ENCODE measurements at places on chromosomes 5 and 9. TPM values are rescaled to one million over a fixed set of nuclear protein-coding genes. Genes with fewer than 3 reads are reported as not detected.

ANKRD31 gene
- 0.56 TPM for total RNA-seq

ADAMTS19 gene
- total RNA-seq, result not detected

SPINK14 gene
- total RNA-seq, result not detected

GABRA6 gene
- total RNA-seq, result not detected

NUP214 gene
- total RNA-seq, result 107 TPM

FBP1 gene
- 3.0 TPM for total RNA-seq

PRUNE2 gene
- not detected for total RNA-seq

FYB1 gene
- total RNA-seq, result 497 TPM

ADAMTS12 gene
- total RNA-seq, result 0.06 TPM

LCN2 gene
- total RNA-seq, result not detected

PCDHB11 gene
- total RNA-seq, result not detected

CDH9 gene
- not detected for total RNA-seq

SPAAR gene
- not detected for total RNA-seq

RASGEF1C gene
- total RNA-seq, result not detected

SERF1A gene
- 6.8 TPM for total RNA-seq

GRM6 gene
- total RNA-seq, result not detected

ASTN2 gene
- 2.3 TPM for total RNA-seq

SLC25A2 gene
- total RNA-seq, result not detected

CDKN2A gene
- 0.71 TPM for total RNA-seq

FOXD4L5 gene
- not detected for total RNA-seq

TAF1L gene
- 0.06 TPM for total RNA-seq

CAVIN4 gene
- 0.08 TPM for total RNA-seq

EGFLAM gene
- total RNA-seq, result not detected

SPINK7 gene
- not detected for total RNA-seq

TAF11L8 gene
- total RNA-seq, result not detected

BARX1 gene
- total RNA-seq, result 0.33 TPM

UGCG gene
- total RNA-seq, result 44.0 TPM

IFNA17 gene
- not detected for total RNA-seq

BSPRY gene
- total RNA-seq, result not detected

HK3 gene
- total RNA-seq, result 0.74 TPM

SLC23A1 gene
- not detected for total RNA-seq

MZB1 gene
- 0.63 TPM for total RNA-seq

RANBP3L gene
- not detected for total RNA-seq

PKD2L2 gene
- total RNA-seq, result not detected

COL23A1 gene
- not detected for total RNA-seq
